Stimulated activated CD8-positive, alpha-beta memory T cell treated with anti-CD3 and anti-CD28 coated beads, Interleukin-15, amount 100 ng/mL, for 4 hours (primary cell): ENCODE measurements at places on chromosomes 3 and 15.

DNA sequence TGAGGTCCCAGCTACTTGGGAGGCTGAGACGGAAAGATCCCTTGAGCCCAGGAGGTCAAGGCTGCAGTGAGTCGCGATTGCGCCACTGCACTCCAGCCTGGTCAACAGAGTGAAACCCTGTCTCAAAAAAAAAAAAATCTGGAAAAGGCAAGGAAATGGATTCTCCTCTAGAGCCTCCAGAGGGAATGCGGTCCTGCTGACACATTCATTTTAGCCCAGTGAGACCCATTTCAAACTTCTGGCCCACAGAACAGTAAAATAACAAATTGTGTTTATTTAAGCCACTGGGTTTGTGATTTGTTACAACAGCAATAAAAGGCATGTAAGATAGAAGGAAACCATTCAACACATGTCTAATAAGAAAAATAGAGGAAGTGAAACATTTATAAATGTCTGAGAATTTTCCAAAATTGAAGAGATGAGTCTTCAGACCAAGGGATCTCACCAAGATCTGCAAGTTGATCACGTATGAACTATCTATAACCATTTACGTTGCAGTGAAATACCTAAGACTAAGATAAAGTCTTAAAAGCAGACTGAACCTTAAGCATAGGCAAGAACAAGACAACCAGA is at the start of gene HTR3E:
Gene HTR3E (plus strand): TSS at position 254 of the 573 bp plus-strand sequence. CDS start 466 bp downstream, outside the sequence.
- DNase-seq = no peak

DNA sequence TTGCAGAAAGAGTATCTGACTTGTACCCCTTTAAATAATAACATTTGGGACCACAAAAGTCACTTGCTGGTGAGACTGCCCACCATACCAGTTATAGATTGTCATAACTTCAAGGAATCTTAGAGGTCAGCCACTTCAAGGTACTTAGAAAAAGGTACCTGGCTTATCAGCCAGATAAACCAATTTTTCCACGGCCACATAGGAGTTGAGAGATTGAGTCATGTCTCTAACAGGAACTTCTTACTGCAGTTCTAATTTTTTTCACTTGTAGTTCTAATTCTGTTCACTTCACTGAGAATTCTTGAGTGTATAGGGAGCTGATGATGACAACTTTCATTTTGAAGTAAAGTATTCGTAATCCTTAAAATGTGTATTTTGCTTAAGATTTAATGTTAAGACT is 317.1 kb upstream of the CBLB start:
- DNase-seq = no peak

GRCh38 chr3:61861410-61861809 is 300.0 kb downstream of the PTPRG start:
- no peak for DNase-seq

GRCh38 chr15:63456258-63456657 is 48.1 kb upstream of the USP3 start:
- no peak for DNase-seq

GRCh38 chr3:196789885-196790359 is 50.3 kb downstream of the PAK2 start:
- no peak for DNase-seq

DNA sequence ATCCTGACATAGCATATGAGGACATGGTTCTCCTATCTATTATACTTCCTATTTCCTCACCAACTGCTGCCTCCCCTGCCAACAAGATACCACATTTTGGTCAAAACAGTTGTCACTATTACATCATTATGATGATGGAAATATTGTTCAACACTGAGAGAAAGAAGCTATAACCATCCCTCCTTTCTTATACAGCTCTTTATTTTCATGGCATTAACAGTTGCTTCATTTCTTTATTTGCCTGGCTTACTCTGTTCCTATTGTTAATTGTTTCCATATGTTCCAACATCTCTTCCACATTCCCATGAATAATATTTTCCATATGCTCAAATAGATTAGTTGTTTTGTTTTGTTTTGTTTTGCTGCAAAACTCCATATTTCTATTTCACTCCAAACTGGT is 40.8 kb upstream of the FILIP1L start:
- DNase-seq = no peak

GRCh38 chr3:72896996-72897757 is 9.3 kb downstream of the GXYLT2 start:
- DNase-seq = no peak

- DNase-seq = no peak
These were observed 511.0 kb upstream of the ALCAM start for GRCh38 chr3:104855702-104856101.

DNA sequence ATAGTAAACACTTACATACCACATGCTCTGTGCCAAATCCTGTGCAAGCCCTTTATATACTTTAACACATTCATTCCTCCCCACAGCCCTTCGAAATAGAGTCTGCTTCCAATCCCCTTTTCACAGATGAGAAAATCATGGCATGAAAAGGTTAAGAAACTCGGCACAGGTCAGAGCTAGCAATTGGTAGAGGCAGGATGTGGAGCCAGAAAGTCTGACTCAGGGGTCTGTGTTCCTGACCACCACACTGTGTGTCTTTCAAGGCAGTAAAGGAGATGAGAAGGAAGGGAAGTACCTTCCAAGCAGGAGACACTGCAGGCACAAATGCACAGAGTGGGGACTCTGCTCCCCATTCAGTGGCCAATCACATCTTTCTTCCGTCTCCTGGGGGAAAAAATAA is 61.1 kb downstream of the SCN11A start:
- DNase-seq = no peak

GRCh38 chr3:73485877-73486330 is 138.8 kb downstream of the PDZRN3 start:
- no peak for DNase-seq

GRCh38 chr15:77455696-77456321 is 35.1 kb downstream of the HMG20A start:
- DNase-seq = no peak

- DNase-seq = no peak
These were observed 36.6 kb downstream of the GSK3B start for GRCh38 chr3:120057626-120058025.

DNA sequence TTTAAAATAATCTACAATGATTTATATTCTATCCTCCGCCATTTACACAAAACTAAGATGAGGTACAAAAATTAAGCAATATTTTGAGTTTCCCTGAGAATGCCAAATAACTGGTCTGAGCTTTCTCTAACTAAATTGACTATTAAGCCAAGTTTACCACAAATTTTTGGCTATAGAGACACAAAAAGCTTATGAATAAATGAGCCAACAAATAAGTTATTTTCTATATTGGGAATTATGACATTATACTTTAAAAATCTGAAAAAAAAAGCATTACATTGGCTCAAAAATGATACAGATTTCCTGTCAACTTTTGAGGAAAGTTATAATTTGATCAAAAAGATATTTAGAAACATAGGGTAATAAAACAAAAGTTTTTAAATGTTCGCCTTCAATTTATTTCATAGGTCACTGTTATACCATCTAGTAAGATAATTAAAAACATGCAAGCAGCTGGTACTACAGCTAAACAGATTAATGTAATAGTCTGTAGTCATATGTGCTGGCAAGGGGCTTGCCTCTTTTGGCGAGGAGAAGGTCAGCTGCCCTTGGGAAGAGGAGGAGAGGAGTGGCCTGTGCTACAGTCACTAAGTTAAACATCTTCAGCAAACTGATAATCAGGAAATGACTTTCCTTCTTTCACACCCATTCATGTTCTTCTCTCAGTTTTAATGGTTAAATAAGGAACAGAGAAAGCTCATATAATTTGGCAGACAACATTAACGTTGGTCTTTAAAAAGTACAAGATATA is 318.5 kb downstream of the TBC1D5 start:
- DNase-seq = no peak

DNA sequence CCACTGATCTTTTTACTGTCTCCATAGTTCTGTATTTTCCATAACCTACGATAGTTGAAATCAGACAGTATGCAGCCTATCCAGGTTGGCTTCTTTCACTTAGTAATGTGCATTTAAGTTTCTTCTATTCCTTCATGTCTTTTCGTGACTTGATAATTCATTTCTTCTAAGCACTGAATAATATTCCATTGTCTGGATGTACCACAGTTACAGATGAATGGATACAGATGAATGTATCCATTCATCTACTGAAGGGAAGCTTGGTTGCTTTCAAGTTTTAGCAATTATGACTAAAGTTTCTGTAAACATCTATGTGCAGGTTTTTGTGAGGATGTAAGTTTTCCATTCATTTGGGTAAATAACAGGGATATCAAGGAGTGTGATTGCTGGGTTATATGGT is 124.8 kb downstream of the NSUN3 start:
- DNase-seq = no peak

DNA sequence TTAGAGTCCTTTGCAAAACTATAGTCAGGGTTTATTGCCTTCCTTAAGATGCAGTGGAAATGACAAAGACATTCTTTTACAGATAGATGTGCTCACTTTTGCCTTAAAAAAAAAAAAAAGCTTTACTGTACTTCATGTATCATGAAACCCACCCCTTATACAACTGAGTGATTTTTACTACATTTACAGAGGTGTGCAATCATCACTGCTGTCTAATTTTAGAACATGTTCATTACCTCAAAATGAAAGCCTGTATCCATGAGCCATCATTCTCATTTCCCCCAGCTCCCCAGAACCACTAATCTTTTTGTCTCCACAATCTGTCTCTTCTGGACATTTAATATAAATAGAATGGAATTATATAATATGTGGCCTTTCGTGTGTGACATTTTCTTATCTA is 111.9 kb downstream of the NR1I2 start:
- no peak for DNase-seq

DNA sequence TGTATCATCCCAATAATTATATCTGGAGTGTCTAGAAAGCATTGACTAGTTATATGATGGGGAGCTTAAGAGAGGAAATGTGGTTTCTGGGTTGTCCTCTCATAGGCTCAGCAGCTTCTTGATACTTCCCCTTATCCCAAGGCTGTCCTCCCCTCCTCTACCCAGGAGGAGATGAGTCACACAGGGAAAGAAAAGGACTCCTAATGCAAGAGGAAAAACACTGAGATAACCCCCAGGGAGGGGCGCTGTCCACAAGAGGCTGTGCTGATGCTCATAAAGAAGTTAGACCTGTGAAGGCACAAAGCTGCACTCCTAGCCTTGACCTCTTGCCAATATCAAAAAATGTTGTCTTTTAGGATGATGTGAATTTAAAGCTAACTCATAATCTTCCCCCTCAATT is 28.8 kb upstream of the GYG1 start:
- DNase-seq = no peak

DNA sequence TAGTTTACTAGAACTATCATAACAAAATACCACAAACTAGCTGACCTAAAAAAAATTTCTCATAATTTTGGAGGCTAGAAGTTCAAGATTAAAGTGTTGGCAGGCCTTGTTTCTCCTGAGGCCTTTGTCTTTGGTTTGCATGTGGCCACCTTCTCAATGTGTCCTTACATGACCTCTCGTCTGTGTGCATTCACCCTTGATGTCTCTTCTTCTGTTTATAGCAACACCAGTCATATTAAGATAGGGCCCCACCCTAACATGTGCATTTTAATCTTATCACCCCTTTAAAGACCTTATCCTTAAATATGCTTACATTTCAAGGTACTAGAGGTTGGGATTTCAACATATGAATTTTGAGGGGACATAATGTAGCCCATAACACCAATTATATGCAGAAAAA is 177.0 kb downstream of the ZBBX start:
- no peak for DNase-seq

- no peak for DNase-seq
These were observed 95.5 kb downstream of the FHIT start for GRCh38 chr3:61155701-61156292.

DNA sequence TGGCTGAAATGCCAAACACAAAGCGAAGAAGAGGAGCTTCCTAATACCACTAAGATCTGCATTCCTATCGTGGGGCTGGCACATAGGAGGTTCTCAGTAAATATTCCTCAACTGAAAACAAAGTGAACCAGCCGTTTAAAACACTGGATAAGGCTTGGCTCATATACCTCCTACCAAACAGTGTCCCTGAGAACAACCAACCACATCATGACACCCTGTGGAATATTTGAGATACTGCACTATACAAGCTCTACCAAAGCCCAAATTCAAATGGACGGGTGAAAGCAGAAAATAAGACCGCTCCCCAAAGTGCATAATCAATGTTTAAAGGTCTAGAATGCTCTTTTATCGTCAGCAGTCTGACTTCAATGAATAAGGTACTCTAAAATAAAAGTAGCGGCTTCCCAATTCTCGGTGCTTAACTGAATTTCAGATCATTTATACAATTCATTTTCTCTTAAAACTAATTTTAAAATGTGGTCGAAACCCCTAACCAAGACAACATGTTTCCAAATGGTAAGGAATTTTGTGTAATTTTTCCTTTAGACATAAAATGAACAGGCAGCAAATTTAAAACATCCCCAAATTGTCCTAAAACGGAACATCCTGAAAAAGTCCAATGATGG is 425.8 kb downstream of the ERC2 start:
- no peak for DNase-seq

DNA sequence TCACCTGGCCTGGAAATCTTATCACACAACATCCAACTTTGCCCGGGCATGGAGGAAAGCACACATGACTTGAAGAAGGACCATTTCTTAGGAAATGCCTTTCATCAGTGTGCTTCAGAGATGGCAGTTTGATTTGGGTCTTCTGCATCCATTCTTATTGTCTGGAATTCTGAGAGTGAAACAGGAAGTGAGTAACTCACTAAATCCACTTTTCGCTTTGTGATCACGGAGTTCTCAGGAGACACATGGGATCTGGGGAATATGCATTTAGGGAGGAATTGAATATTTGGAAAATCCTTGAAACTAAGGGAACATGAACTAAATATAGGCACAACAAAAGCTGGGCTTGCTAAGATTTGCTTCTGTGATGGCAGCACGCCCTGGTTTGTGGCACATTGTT is 212.5 kb upstream of the FEZF2 start:
- DNase-seq = no peak

DNA sequence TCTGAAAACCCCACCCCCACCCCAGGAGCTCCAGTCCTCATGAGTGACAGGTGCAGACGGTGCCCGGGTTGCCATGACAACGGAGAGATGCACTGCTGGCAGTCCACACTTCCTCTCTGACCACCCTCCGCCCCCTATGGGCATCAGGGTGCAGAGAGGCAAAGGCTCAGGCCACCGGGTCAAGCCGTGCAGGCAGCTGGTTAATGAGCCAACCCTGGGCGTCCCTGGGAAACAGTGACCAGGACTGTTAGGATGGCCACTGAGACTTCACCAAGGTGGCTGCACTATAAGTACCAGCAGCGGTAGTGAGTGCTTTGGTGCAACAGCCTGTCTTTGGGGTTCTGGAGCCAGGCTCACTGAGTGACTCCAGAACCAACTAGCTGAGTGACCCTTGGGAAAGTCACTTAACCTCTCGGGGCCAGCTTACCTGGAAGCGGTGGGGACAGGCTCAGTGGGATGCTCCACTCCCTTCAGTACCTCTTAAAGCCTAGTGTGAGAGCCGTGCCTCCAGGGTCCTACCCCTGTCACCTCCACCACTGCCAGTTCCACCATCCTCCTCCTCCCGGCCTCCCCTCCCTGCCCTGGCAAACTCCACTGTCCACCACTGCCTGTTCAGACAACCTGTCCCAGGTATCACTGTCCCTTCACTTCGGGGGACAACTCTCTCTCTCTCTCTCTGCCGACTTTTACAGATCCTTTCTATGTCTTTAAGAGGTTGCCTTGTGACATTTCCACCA is 121.0 kb upstream of the PRR20G start:
- DNase-seq = no peak

GRCh38 chr3:98359993-98360675 is 6.5 kb downstream of the OR5K4 start:
- DNase-seq = no peak
